ENCODE measurements at places on chromosomes 4 and X.
A peak's percentile ranks its signal among the peaks of the same experiment; 100 is the strongest.

DNA sequence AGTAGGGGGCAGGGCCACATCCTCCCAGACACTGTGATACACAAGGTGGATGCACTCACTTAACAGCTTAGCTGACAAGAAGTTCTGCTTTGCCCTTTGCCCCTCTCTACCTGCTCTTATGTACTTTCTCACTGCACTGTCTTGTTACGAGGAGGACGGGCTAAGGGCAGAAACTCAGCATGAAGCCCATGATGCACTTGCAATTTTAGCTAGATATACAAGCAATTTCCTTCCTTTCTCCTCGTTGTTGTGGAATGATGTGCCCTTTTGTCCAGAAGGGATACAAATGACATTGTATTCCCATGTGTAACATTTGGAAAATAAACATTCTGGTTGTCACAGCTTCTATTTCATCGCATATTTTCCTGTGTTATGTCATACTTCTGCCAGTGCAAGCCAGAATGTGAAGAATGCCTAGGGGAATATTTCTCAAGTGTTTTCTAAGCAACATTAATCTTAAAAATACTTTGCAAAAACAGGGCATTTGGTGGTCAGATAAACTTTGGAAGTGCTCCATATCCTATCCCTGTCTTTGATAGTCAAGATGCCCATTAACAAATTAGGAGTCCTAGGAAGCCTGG, 47.2 kb downstream of the MAOA start:
- DNase-seq = no peak

DNA sequence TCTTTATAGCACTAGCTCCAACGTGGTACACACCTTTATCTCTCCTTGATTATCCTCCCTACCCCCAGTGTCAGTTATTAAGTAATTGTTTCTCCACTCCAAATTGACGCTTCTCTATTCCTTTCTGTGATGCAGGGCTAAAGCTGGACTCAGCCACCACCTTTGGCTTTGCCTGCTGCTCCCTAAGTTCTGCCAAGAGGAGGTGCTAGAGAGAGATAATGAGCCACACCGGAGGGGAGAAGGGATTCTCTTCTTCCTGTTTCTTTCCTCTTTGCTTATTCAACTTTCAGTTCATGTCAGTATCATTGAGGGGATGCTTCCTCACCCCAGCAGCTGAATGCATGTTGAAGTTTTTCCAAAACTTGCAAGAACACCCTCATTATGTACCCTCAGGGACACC, 176.5 kb downstream of the GBA3 start:
- no peak for DNase-seq

DNA sequence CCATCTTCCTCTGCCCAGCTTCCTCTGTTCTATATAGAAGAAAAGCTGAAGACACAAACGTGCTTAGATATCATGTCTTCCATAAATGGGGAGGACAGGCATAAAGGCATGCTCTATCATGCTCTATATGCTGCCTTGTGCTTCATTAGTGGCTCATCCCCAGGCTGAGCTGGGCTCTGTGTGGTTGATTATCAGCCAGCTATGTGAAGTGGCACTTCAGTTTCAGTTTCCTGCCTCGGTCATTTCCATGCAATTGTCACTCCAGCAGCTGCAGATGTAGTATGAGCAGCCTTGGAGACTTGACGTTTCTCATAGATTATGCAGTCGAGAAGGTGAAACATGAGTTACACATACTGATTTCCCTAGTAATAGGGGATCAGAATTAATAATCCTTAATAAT, 106.2 kb downstream of the SYTL5 start:
- no peak for DNase-seq

DNA sequence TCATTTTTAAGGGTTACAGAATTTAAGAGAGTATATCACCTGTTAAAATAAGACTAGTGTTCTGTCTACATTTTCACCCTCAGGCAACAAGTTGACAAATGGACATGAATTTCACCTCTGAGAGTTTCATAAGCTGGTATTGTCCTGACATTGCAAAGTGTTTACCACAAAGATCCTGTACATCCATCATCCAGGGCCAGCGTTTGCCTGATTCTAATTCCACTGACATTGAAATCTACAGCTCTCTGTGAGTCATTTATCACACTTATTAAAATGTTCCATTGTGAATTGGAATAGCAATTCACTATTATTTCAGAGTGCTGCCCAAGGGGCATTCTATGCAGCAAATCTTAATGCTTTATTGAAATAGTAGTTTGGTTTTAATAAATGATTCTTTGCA, 1499.4 kb upstream of the PCDH7 start:
- no peak for DNase-seq

DNA sequence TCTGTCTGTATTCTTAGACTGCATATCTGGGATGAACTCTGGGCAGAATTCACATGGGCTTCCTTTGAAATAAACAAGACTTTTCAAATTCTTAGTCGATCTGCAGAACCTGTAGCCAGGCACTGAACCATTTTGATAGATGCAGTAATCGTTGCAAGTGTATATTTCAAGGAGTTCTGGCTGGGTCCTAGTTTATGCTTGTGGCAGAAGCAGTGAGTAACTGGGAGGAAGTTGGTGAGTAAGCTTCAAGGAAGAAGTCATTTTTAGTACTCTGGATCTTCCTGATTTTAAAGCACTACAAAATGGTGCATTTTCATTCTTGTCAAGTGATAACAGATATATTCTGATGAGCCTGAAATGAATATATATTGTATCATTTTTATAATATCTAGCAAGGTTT, 9.5 kb downstream of the HPRT1 start:
- DNase-seq = peak; percentile 51

DNA sequence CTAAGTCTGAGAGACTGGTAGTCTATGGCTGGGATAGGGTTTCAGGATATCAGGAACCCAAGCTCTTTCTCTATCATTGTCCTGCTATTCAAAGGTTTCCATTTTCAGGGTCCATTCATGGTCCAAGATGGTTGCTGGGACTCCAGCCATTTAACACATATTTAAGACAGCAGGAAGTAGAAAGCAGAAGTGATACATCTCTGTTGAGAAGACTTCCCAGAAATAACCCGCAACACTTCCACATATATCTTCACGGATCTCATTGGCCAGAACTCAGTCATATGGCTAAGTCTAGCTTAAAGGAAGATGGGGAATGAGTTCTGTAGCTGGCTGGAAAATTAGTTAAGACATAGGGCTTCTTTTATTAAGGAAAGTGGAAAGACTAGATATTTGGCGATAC, 23.8 kb downstream of the CTSO start:
- DNase-seq = no peak

DNA sequence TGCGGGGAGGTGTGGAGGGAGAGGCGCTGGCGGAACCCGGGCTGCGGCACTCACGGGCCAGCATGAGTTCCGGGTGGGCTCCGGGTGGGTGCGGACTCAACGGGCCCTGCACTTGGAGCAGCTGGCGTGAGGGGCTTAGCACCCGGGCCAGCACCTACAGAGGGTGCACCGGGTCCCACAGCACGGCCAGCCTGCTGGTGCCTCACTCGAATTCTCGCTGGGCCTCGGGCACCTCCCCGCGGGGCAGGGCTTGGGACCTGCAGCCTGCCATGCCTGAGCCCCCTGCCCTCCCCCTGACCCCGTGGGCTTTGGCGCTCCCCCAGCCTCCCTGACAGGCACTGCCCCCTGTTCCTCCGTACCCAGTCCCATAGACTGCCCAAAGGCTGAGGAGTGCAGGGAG, 10.8 kb upstream of the CAMK2D start:
- no peak for DNase-seq

GRCh38 chrX:47958761-47959342, 44.9 kb downstream of the ZNF182 start:
- peak; percentile 6 for DNase-seq

DNA sequence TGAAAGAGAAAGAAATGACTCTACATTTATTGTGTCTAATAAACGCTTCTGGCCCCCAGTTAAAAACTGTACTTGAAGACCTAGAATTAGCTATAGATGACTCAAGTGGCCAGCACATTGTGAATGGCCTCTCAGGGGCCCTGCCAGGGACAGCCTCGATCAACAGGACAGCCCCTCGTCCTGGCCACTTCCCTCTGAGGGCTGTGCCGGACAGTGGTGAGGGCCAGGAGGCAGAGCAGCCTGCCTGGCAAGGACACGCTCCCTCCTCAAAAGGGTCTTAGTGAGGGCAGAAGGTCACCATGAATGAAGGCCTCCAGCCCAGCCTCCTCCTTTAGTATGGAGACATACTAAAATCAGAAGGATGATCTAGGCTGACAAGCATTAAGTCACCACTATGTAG, 16.5 kb downstream of the RNF212 start:
- DNase-seq = no peak

GRCh38 chr4:77699731-77700210, 94.2 kb downstream of the CXCL13 start:
- no peak for DNase-seq

DNA sequence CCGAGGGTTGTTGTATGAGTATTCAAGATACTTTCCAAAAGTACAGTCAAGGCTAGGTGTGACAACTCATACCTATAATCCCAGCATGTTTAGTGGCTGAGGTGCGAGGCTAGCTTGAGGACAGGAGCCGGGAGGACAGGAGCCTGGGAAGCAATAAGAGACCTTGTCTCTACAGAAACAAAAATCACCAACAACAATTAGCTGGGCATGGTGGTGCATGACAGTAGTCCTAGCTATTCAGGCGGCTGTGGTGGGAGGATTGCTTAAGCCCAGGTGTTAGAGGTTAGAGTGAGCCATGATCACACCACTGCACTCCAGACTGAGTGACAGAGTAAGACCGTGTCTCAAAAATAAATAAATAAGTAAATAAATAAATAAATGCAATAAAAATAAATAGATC, 91.6 kb downstream of the TLL1 start:
- DNase-seq = no peak

GRCh38 chr4:47535567-47536147, 50.6 kb downstream of the ATP10D start:
- no peak for DNase-seq

DNA sequence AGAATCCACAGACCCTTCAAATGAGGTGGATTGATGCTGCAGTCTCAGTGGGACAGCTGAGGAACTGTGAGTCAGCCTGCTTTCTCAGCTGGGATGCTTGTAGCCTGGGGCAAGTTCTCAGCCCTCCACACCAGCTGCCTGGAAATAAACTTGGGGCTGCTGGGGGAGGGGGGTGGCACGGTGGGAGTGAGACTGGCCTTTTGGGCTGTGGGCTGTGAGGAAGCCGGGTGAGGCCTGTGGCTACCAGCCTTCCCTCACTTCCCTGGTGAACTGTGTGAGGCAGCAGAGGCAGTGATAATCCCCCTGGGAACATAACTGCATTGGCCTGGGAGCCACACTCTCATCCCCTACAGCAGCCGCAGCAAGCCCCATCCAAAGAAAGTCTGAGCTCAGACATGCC, 114.5 kb upstream of the GUCY1A1 start:
- no peak for DNase-seq

- peak; percentile 19 for DNase-seq
These were observed at the start of gene PGRMC2 for GRCh38 chr4:128287141-128287870. PGRMC2 (minus strand) TSS chr4:128287813; CDS start chr4:128287790, 23 bp downstream.

GRCh38 chr4:82798168-82799005, at the start of gene SCD5:
SCD5 (minus strand) TSS chr4:82798796; CDS start chr4:82798537, 259 bp downstream.
- DNase-seq = peak; percentile 53

- no peak for DNase-seq
These were observed 137.2 kb downstream of the SH3KBP1 start for GRCh38 chrX:19750028-19750782.

- DNase-seq = peak; percentile 76
These were observed 1.5 kb downstream of the ELF4 start for GRCh38 chrX:130108647-130109428.

- DNase-seq = no peak
These were observed 32.3 kb downstream of the MAML3 start for GRCh38 chr4:140121646-140122045.

GRCh38 chr4:186536285-186536684, 19.1 kb downstream of the MTNR1A start:
- no peak for DNase-seq

DNA sequence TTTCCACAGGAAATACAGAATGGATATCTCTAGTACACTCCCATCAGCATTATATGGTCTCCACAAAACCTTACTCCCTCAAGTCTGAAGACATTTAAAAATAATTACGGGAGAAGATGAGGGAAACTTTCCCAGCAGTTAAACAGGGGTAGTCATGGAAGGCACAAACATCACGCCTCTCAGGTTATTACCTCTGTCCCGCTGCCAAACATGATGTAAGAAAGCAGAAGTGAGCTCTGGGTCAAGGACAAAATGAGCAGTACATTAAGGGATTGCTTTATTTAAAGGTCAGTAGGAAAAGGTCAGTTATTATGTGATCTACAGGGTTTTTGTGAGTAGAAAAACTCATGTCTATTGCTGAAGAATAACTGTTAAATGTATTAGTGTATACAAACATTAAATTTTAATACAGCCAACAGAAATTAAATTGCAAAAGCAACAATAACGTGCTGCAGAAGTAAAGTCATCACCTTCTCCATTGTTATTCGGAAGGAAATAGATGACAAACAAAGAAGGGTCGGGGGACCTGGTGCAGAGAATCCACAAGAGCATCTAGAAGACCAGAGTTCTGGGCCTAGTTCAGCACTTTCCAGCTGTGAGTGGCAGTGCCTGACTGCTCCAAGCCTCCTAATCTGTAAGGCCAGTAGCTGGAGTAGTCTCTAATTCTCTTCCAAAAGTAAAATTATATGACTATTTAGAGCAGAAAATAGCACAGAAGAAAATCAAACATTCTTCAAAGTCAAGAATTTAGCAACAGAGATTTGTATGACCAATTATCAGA, 171.2 kb downstream of the PPP3CA start:
- DNase-seq = peak; percentile 42

DNA sequence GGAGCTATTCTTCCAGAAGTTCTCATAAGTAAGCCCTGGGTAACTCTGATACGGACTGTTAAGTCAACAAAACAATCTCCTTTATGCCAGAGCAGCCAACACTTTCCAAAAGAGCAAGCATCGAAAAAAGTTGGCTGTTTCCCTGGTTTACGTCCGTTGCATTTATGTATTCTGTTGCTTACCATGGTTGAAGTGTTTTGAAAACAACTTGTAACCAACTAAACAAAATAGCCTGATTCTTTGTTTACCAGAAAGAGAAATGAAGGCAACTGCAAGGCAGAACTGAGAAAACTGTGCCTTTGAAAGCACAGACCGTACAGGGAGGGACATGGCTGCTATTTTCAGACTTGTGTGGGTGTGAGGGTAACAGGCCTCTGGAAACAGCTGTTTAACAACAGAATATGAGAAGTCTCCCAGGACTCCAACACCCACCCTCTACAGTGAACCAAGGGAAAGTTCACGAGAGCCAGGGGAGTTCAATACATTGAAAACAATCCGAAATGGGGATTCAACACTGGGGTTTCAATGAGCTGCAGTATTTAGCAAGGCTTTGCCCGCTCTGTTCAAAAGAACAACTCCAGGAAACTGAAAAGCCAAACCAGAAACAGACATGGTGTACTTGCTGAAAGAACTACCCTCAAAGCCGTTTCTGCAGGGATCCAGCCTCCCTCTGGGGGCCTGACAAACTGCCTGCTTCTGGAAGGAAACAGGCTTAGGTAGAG, 95.8 kb upstream of the EGFL6 start:
- DNase-seq = peak; percentile 19

DNA sequence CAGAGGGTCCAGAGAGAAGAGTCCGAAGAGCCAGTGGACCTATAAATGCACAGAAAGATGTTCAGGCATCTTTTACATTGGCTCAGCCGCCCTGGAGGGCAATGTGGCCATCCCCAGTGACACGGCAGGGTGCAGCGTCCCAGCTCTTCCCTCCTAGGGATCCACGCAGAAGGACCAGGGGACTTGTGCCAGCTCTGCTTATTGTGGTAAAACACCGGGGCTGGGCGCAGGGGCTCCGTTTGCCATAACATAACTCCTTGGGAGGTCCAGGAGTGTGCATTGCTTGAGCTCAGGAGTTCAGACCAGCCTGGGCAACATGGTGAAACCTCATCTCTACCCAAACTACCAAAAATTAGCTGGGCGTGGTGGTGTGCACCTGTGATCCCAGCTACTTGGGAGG, 70.2 kb downstream of the CPZ start:
- no peak for DNase-seq

All from suppressor macrophage treated with lipopolysaccharide for 4 hours (primary cell).